ENCODE measurements at places on chromosomes 7 and 10.

DNA sequence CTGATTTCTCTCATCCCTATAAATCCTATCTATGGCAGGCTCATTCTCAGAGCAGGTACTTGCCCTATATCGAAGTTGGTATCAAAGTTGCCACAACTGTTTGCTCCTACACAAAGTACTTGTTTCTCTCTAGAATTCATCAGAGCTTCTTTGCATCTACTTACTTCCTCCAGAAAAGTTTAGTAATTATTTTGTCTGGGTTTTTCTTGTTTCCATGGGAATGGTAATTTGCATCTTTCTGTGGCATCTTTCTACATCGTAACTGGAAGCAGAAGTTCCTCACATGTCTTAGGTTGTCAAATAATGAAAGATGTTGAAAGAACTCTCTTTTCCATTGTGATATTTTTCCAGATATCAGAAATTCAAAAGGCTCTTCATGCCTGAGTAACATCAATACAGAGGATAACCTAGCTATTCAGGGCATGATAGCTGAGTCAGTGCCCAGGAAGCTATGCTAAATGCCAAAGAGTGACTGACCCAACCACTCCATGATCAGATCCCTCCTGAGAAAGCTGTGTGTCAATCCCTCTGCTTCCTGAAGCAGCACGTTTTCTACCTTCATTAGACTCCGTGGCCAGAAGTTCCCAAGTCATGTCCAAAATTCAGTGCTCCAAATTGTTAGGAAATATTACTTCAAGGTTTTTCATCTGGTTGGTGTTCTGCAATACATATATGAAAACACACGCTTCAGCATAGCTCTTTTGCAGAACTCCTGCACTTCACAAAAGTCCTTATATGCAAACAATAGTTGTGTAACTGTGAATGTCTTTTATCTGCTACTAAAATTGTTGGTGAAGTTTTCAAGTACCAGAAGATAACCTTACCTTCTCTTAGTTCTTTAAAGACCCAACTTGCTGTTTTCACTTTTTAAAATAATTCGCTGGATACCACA lies 216.5 kb downstream of the VTI1A start:
- DNase-seq = no peak

DNA sequence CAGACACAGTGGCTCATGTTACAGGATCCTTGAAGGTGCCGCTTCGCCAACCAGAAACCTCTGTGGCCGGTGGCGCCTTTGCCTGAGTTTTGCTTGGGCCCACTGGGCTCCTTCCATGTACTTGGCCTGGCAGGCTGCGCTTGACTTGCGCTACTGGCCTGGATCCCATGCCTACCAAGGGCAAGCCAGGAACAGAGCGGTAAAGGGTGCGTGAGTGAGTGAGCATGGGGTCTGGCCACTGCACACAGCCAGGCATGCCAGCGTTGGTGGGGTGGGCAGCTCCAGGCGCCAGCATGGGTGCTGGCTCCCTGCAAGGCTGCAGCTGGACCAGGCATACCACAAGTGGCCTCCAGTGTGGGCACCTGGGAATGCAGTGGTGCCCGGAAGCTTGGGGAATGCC lies 16.3 kb upstream of the TSPAN15 start:
- no peak for DNase-seq

DNA sequence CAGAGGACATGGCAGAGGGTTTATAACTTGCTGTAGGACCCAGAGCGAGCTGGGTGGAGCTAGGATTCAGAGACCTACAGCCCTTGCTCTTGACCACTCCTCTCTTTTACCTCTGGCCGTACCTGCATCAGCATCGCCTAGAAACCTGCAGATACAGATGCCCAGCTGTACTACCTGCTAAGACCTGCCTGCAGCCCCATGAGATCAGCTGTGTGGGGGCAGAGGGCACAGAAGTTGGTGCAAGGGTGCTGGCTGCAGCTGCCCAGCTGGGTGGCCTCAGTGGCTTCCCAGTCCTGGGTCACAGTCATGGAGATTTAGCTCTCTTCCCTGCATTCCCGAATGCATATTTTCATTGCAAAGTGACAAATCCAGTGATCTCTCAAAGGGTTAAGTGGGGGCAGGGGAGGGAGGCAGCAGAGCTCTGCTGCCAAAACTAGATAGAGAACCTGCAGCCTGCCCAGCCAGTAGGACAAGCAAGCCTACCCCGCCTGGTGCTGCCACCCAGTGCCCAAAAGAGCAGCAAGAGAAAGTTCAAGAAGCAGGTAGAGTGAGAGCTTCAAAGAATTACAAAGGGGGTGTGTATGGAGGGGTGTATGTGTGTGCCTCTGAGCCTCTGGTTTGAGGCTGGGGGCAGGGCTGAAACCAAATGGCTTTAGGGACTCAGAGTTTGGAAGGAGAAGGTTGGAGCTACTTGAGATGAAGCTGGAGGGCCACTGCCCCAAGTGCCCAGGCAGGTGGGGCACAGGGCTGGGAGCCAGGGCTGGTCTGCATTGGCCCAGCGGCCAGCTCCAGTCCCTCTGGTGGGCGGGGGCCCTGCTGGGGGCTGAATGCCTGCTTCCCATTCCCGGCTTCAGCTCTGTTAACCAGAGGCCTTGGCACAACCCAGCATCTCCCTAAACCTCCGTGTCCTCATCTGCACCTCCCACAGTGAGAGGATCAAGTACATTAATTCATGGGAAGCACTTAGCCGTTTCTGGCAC lies 6.9 kb downstream of the FAM241B start:
- DNase-seq = no peak

- DNase-seq = no peak
These were observed 388.2 kb downstream of the CALN1 start for GRCh38 chr7:72023926-72024325.

GRCh38 chr7:115844857-115845256 lies 185.7 kb downstream of the TFEC start:
- no peak for DNase-seq

- DNase-seq = no peak
These were observed 82.0 kb downstream of the PLPP4 start for GRCh38 chr10:120539076-120539475.

GRCh38 chr7:49398746-49399145 lies 374.7 kb upstream of the VWC2 start:
- DNase-seq = no peak

GRCh38 chr7:47677664-47678063 lies 95.8 kb upstream of the TNS3 start:
- DNase-seq = no peak

DNA sequence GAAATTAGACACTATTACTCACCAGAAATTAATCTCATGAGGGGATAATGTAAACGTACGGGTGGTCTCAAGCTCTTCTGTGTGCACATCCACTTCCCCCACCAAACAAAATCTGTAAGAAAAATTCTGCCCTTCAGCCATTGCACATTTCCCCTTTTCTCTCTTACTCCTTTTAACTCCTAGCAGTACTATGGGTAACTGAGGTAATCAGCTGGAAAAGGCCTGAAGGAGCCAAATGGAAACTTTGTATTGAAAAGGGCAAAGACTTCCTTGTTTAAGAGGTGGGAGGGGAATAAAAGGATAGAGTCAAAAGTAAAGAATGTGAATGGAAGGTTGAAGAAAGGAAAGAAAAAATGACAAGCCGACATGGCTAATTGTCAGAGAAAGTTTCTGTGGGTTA lies 273.8 kb downstream of the RNLS start:
- DNase-seq = no peak

DNA sequence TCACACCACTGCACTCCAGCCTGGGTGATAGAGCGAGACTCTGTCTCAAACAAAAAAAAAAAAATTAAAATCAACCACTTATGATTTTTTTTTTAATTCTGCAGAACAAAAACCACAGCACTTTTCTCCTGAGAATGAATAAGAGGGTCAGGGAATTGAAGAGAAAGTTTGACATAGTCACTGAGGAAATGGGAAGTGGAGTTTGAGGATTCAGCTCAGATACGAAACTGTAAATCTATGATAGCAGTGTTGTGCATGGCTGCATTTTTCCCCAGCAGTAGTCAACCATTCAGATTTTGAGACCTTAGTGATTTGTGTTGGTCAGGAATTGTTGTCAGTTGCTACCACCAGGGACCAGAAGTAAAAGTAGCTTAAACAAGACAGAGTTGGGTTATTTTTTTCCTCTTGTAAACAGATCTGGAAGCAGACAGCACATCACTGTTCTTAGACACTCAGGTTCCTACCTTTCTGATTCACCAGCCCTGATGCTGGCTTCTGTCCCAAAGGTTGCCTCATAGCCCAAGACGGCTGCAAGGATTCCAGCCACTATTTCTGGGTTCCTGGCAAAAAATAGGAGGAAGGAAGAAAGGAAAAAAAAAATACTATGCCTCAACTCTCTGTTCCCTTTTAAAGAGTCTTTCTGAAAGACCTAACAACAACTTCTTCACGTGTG lies 20.1 kb downstream of the PILRA start:
- no peak for DNase-seq

DNA sequence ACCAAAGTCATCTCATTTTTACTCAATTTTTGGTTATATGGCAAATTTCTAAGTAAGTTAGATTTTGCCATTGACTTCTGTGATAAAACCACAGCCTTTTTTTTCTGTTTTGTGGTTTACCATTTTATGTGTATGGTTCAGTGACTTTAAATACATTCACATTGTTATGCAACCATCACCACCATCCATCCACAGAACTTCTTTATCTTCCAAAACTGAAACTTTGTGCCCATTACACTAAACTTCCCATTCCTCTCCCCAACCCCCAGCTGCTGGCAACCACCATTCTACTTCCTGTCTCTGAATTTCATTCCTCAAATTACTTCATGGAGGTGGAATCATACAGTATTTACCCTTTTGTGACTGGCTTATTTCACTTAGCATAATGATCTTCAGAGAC lies 280.4 kb upstream of the TCERG1L start:
- DNase-seq = no peak

GRCh38 chr10:2342206-2342605 lies 604.9 kb upstream of the ADARB2 start:
- no peak for DNase-seq

GRCh38 chr7:14793151-14793550 lies 109.4 kb downstream of the DGKB start:
- DNase-seq = no peak

GRCh38 chr10:28853195-28853594 lies 175.9 kb downstream of the BAMBI start:
- DNase-seq = no peak

- DNase-seq = no peak
These were observed 4.2 kb downstream of the NRBF2 start for GRCh38 chr10:63137306-63137705.

- no peak for DNase-seq
These were observed 467.9 kb upstream of the PODXL start for GRCh38 chr7:132024290-132024689.

- no peak for DNase-seq
These were observed 108.8 kb upstream of the IFRD1 start for GRCh38 chr7:112341464-112341863.

DNA sequence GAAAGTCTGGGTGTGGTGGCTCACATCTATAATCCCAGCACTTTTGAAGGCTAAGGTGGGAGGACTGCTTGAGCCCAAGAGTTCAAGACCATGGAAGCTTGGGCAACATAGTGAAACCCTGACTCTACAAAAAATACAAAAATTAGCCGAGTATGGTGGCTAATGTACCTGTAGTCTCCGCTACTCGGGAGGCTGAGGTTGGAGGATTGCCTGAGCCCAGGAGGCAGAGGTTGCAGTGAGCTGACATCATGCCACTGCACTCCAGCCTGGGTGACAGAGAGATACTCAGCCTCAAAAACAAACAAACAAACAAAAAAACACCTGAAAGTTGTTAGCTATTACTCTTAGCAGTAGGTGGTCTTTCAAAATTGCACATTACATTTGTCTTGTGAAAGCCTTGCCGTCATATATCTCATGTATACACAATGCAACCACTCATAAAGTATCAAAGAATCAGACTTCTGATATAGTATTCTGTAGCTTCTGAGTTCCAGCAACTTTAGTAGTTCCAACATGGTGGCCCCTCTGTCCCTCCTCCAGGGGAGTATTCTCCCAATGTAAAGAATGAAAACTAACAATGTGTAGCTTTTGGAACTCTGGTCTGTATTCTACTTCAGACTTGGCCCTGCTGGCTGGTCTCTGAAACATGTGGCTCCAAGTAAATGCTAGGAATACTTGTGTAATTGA lies 101.5 kb downstream of the ZNF92 start:
- no peak for DNase-seq

DNA sequence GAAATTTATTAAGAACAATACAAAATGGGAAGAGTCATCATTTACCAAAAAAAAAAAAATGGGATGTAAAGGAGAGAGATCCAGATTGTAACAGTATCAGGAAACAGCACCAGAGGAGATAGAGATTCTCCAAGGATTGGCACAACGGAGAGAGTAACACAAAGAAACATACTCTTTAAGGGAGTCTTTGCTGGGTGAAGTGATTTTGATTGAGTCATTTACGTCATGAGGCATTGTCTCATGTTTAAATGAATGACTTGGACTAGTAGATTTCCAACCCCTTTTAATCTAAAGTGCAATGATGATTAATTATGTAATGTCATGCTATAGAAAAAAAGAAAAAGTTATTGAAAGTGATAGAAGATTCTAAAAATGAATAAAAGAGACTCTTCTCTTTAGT lies 68.8 kb downstream of the ITGB8 start:
- no peak for DNase-seq

- no peak for DNase-seq
These were observed 23.3 kb downstream of the ADCY1 start for GRCh38 chr7:45597286-45597984.

- DNase-seq = no peak
These were observed 567.8 kb downstream of the IPMK start for GRCh38 chr10:57699944-57700343.

DNA sequence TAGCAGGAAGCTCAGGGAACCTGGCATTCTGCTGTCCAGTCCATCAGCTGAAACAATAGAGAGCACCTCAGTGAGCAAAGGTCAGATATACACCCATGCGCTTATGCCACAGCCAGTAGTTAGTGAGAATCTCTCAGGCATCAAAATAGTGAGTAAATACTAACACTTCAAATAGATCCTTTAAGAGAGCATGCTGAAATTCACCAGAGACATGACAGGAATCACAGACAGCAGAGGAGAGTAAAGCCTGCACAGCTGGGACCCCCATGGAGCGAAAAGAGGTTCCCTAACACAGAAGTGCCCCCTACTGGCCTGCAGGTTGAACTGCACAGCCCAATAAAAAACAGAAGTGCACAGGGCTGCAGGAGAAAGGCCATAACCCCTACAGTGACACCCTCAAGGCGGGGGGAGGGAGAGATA lies 57.6 kb upstream of the ANTXRL start:
- no peak for DNase-seq

- DNase-seq = no peak
These were observed 38.2 kb upstream of the SLC26A4 start for GRCh38 chr7:107622429-107622828.

GRCh38 chr10:119336599-119336998 lies 129.2 kb downstream of the GRK5 start:
- no peak for DNase-seq
